ENCODE measurements at places on chromosomes 16 and 17.

- DNase-seq = no peak
Observed at GRCh38 chr16:83977056-83977815, 9.2 kb downstream of the NECAB2 start.

- no peak for DNase-seq
Observed at GRCh38 chr17:78739331-78739931, 42.6 kb downstream of the CYTH1 start.

GRCh38 chr17:49646391-49647255 is 31.3 kb downstream of the SPOP start:
- DNase-seq = no peak

DNA sequence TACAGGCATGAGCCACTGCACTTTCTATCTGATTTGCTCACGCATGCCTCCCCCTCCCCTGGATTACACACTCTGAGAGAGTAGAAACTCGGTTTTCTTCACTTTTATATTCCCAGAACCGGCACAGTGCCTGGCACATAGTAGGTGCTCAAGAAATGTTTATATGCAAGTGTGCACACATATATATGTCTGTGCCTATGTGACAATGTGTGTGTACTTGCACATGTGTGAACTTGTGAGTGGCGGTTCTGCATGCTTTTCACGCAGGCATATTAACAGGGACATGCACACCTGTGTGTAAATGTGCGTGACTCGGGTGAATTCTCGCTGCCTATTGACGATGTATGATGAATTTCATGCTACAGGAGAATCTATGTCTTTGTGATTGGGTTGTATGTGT is 22.1 kb upstream of the IL21R start:
- DNase-seq = no peak

GRCh38 chr16:54503011-54503855 is 216.6 kb upstream of the IRX3 start:
- no peak for DNase-seq

GRCh38 chr17:80277751-80278671 is 17.4 kb downstream of the RNF213 start:
- DNase-seq = no peak

- no peak for DNase-seq
Observed at GRCh38 chr16:67734731-67735201, 15.7 kb upstream of the GFOD2 start.

GRCh38 chr17:31902693-31903092 is 1.2 kb upstream of the UTP6 start:
- no peak for DNase-seq

GRCh38 chr16:333406-334094 is 19.0 kb downstream of the AXIN1 start:
- no peak for DNase-seq

GRCh38 chr16:83989300-83989699 is 21.3 kb downstream of the NECAB2 start:
- no peak for DNase-seq

- no peak for DNase-seq
Observed at GRCh38 chr17:31072186-31072585, 22.6 kb upstream of the NF1 start.

DNA sequence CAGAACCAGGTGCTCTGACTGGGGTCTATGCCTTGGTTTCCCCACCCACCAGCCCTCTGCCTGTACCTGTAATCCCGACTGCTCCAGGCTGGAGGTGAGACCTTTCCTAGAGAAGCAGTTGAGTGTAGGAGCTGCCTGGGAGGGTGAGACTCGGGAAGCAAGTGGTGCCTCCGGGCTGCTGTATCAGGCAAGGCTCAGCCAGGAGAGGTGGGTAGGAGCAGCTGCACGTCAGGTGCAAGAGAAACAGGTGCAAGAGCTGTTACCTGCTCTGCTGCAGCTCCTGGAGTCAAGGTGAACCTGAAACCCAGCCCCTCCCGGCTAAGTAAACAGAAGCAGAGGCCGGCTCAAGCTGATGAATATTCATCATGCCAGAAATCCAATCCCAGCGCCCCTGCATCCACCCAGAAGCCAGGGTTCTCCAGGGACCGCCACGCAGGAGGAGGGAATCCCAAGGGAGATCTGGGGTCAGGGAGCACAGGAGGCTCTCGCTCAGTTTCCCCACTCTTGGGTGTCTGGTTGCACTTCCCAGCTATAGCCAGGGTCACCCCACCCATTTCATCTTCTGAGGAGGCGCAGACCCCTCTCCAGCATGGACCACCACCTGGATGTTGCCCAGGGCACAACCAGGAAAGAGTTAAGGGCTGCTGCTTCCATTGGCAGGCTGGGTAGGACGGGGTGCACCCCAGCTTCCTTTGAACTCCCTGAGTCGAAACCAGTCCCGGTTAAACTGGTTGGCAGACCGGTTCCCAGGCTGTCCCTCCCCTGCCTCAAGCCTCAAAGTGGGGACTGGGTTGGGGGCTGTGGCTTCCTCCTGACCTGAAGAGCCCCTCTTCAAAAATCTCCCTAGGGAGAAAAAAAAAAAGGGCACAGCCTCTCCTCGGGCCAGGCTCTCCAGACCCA is at the start of gene PRR15L:
Gene PRR15L (minus strand): TSS at position 293 of the 900 bp plus-strand sequence. CDS start 4,649 bp downstream, outside the sequence.
- DNase-seq = peak; percentile 39

Measured in HuH-7 (cell line).